NCI-H2081 (cell line): ENCODE measurements at places on chromosomes 6 and 20.

DNA sequence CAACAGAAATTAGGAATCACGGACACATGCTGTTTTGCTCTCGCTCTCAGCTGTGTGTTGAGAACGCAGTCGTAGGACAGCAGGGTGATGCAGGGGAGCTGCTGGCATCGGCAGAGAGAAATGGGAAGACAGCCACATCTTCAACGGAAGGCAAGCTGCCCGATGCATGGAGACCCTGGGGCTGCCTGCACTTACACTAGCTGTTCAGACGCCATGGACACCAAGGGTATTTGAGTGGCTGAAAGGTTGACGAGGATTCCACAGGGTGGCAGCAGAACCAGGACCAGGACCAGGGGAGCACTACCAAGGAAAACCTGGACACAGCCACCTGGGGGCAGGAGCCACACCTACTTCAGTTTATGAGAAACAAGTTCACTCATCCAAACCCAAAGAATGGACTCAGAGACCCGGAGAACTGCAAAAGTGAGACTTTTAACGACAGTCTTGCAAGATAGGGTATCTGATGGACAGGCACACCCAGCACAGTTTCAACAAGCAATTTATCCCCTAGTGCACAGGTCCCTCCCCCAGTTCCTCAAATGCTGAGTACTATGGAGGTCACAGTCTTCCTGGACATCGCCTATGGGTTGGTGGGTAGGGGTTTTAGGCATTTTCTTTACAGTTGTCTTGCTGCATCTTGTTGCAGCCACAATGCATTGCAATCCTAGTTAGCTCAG is 56.3 kb upstream of the ENTPD6 start:
- no peak for DNase-seq

DNA sequence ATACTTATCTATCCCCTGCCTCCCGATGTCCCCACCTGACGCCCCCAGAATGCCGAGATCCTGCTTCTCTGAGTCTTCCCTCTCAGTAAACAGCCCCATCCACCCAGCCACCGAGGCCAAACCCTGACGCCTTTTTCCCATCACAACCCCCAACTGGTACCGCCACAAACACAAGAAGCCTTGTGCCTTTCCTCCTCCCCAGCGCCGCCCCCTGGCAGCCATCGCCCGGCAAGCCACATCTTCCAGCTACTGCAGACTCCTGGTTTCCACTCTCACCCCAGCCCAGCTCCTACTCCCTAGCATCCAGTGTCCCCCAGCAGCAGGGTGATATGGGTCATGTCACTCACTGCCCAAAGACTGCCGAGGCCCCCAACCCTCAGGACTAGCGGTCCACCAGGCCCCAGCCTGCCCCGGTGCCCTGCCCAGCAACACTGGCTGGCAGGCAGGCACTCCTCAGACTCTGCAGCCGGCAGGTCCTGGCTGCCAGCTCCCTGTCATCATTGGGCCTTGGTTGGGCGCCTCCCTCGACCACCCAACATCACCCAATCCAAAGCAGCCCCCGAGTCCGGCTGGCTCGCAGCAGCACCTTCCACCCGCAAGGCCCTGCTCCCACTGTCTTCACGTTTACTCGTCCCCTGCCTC is 11.2 kb downstream of the TCFL5 start:
- no peak for DNase-seq

DNA sequence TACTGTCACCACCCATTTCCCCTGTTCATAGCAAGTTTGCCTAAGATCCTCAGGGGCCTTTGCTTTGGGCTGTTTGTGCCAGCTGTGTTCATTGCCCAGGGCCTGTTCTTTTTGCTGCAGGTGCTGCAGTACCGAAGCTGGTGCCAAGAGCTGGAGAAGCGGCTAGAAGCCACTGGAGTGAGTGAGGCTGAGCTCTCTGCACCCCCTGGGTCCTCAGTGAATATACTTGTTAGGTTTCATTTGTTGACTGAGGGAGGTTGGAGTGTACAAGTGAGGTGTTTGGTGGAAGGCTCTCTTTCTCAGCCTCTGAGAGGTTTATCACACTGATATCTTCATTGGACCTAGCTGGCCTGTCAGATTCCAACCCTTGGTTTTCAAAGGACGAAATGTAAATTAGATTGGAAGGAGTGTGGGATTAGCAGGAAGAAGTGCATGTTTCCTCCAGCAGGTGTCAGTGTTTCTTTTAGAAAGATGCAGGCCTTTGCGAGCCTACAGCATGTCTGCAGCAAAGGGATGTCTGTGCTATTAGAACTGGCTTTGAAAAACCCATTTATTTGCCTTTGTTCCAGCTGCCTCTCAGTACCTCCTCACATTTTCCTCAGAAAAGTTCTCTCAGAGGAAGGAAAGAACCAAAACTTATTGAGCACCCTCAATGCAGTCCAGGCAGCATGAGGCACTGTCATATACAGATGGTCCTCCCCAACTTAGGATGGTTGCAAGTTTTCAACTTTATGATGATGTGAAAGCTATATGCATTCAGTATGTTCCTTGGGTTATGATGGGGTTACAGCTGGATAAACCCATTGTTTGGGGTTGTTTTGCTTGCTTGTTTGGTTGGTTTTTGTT is 8.3 kb downstream of the CEP250 start:
- peak; percentile 61 for DNase-seq

GRCh38 chr6:105501826-105502344 is 99.0 kb upstream of the PREP start:
- DNase-seq = no peak

DNA sequence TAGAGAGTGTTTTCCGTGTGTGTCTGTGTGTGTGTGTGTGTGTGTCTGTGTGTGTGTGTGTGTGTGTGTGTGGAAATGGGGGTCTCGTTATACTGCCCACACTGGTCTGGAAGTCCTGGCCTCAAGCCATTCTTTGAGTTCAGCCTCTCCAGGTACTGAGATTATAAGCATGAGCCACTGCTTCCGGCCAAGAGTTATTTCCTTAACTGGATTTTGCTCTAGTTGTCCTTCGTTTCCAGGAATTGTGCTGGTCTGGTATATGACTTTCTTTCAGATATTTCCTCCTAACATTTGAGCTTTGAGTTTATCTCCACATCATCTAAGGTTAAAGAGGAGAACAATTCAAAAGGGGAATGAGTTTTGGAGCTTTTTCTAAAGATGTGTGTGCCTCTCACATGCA is 124.8 kb downstream of the SH3BGRL2 start:
- DNase-seq = no peak

DNA sequence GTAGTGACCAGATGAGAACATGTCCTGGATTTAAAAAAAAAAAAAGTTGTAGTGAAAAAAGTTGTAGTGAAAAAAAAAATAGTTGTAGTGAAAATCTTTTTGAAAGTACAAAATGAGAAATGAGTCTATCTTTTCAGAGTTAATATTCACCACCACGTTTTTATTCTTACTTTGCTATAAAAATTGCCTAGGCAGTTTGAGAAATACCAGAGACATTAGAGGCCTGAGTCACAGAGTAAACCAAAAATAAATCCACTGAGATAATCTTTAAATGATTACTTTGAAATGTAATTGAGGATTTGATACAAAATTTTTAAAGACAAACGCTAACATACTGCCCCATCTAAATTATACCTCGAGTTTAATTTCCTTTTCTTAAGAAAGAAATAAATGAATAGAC is 101.2 kb upstream of the TIAM2 start:
- no peak for DNase-seq

- no peak for DNase-seq
Observed at GRCh38 chr20:20881808-20882207, 169.4 kb upstream of the RALGAPA2 start.
